ENCODE measurements at places on chromosomes 6 and 20. TPM values are rescaled to one million over a fixed set of nuclear protein-coding genes. Genes with fewer than 3 reads are reported as not detected.

DNA sequence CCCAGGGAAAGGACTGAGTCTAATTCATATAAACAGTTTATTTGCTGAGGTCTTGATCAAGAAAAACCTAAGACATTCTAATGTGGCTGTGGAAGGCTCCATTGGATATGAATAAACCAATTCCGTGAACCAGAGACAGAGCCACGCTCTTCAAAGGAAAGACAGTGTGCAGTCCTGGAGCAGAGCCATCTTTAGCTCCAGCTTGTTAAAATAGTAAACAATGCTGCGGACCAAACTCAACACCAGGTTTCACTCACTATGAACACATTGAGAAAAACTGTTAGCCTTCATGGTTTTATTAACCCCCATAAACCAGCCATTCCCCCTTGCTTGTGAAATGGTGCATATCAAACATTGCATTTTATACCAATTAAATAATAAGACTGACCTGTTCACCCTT, 61.9 kb downstream of the COL9A1 start:
- H3K27ac ChIP-seq, result no peak overlapping the region
- no peaks in the 10 kb centered on the region for H3K36me3 ChIP-seq
- no peak overlapping the region for H3K4me3 ChIP-seq
- peaks cover 3% of the 10 kb centered on the region for H3K4me1 ChIP-seq
- no peak for DNase-seq

- no peaks in the 10 kb centered on the region for H3K36me3 ChIP-seq
- H3K27ac ChIP-seq, result no peak overlapping the region
- peaks cover 6% of the 10 kb centered on the region for H3K4me1 ChIP-seq
Measured at GRCh38 chr6:4644996-4645395, 131.2 kb upstream of the CDYL start.

Gene TP53TG5
- total RNA-seq, result not detected

Gene GLP1R
- total RNA-seq, result not detected
